Stimulated activated CD8-positive, alpha-beta memory T cell treated with anti-CD3 and anti-CD28 coated beads, Interleukin-12 subunit alpha, Interleukin-12 subunit beta, amount 100 ng/mL, for 1 hour (primary cell): ENCODE measurements at places on chromosomes 3 and 15.
A peak's percentile ranks its signal among the peaks of the same experiment; 100 is the strongest.

GRCh38 chr15:90337256-90337655 is 14.8 kb upstream of the ZNF774 start:
- no peak for DNase-seq

GRCh38 chr3:112638327-112639020 is 2.5 kb downstream of the CCDC80 start:
- no peak for DNase-seq

GRCh38 chr3:48598323-48599076 is 3.4 kb upstream of the COL7A1 start:
- DNase-seq, result no peak

GRCh38 chr15:71874245-71874644 is 63.9 kb downstream of the NR2E3 start:
- no peak for DNase-seq

DNA sequence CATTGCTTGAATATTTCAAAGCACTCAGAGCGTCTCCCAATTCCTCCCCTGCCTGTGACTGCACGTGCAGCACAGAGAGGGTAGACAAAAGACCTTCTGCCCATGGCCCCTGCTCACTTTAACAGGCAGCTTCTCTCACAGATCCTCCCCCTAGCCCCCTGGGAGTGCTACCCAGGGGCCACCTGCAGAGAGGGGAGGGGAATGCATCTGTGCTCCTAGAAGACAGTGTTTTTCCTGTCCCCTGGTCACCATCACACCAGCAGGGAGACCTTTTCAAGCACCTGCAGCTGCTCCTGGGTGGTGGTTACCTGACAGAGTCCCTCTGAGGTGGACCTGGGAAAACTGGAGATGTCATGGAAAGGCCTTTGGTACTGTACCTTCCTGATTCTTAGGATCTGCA is 56.7 kb upstream of the PRR23C start:
- DNase-seq, result no peak

DNA sequence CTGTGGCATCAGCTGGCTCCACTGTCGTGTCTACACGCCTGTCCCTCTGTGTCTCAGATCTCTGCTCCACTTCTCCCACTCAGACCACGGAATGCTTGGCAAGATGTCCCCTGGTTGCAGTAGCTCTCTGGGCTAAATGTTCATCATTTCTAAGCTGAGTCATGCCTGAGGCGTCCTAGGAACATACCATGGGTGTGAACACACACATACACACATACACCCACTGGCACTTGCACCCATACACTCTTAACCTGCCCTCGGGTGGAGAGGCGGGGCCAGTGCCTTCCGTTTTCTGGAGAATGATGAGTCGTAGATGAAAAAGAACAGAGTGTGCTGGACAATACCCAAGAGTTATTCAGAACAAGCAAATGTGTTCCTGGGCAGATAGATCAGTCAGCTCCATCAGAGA is 72.4 kb downstream of the SENP2 start:
- DNase-seq, result no peak

- DNase-seq, result no peak
Observed at GRCh38 chr3:32886296-32886695, 65.1 kb upstream of the CCR4 start.

- DNase-seq, result no peak
Observed at GRCh38 chr3:29281344-29282241, 722 bp downstream of the RBMS3 start.

DNA sequence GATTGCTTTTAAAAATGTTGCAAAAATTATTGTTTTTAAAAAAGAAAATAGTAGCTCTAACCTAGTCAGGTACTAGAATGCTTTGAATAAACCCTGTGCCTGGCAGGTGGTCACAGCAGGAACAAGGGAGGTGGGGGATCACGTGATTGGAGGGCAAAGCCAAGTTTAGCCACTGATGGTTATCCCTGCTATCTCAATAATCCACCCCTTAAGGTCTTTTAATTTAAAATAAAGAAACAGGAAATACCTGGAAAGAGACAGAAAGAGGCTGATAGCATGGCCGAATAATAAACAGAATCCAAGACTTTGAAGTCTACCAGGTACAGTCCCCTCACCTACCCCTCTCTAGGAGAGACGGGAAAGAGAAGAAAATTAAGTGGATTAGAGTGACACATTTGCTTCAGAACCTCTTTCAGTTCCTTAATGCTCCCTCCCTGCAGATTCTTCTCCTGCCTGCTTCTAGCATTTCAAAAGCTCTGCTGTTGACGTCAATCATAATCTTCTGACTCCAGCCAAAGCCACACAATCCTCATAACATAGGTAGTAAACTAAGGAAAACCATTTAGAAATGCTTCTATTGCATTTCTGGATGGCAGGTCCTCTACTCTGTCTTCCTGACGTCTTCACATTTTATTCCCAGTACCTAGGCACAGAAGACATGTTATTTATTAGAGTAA is 303.4 kb upstream of the MME start:
- no peak for DNase-seq

DNA sequence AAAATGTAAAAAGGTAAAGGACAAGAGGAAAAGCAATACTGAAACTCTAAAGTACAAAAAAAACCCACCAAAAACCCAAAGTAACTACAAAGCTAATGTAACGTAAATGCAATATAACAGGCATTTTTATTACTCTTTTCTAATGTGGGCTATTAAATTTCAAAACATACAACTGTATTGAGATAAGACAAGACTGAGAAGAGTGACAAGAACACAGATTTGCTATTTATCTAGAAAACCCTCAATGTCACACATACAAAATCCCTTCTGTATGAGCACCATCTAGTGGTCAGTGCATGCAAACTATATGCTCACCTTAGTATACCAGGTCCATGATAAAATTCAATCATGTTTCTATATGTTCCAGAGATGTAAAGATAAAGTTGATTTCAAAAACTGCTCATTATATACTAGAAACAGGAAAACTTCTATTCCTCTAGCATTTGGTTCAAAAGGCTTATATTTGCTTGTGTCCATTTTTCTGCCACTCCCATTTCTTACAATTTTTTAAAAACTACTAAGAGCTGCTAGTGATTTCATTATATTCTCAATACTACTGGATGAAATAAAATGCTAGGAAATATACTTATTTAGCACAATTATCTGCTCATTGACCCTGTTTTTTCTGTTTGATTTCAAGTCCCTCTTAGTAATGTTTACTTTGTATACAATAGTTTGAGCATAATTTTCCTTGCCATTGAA is 111.4 kb downstream of the DLG1 start:
- peak; percentile 3 for DNase-seq

DNA sequence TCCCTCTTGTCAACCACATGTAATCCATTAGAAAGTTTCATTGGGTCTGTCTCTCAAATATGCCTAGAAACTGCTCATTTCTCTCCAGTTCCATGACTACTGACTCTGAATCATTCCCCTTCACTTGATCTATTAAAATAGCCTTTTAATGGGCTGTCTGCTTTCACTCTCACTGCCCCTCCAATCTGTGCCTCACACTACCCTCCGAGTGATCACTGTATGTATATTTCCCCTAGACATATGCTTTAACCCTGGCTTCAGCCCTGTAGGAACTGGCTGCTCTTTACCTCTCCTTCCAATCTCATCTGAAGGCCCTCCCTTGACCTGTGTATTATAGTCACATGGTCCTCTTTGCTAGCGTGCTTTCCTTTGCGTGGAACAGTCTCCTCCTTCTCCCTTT is 282.8 kb upstream of the ADAMTS9 start:
- DNase-seq, result no peak

DNA sequence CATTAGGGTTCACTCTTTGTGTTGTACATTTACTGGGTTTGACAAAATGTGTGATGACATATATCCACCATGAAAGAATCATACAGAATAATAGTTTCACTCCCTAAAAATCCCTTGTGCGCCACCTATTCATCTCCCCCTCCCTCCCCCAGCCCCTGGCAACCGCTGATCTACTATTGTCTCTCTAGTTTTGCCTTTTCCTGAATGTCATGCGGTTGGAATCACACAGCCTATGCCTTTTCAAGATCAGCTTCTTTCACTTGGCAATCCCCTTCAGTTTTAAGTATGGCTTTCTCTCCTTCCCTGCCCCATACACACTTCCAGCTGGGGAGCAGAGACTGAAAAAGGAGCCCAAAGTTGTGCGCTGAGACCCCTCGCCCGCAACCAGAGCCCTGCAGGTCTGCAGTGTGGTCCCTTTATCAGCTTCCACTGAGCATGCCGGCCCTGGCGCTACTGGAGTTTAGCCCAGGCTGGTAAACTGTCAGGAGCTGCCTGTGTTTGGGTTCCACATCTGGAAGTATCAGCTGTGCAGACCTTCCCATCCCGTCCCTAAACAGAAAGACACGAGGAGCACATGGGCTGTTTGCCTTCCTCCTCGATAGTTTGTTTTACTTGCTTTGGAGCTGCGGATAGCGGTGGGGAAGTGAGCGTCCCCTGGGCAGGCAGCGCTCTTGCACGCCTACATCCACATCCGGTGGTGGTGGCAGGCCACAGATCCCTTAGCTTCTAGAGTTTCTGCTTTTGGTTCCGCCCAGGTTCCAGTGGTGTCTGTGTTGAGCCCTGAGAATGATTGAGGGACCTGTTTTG is 12.3 kb downstream of the BOC start:
- no peak for DNase-seq

DNA sequence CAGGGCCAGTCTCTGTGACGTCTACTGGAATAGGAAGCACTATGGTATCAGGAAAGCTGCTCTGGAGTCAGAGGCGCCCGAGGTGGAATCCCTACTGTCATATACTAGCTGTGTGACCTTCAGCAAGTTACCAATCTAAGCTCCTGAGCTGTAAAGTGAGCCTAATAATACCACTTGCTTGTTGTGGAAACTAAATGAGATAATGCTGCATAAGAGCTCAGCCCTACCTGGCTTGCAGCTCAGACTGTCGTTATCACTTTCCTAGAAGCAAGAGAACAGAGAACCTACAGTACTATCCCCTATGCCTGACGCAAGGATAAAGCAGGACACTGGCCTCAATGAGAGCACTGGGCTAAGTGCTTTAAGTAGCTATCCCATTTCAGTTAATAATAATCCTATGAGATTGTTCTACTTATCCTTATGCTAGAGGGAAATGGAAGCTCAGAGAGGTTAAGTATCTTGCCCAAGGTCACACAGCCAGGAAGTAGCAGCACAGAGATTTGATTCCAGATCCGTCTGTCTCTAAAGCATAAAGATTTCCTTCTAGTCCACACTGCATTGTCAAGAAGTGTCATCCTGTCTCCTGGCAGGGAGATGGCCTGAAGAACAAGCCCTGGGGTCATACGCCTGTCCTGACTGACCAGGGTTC is 195.2 kb downstream of the TLE3 start:
- DNase-seq, result no peak

- DNase-seq, result no peak
Observed at GRCh38 chr3:139522421-139522820, 17.1 kb downstream of the RBP1 start.

DNA sequence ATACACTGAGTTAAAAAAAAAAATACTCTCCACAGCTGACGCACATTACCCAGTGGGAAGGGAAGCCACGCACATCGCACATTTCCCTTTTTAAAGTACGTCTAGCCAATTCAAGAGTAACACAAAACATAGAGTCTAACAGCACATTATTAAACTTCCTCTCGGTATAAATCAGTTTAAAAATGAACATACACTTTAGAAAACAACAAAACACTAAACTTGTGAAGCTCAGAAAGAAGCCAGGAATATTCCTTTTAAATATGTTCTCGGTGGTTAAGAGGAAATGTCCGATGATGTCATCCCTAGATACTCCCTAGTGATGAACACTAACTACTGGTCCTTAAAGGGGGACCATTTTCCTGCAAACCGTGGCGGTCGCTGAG is 721 bp downstream of the MYEF2 start:
- no peak for DNase-seq

DNA sequence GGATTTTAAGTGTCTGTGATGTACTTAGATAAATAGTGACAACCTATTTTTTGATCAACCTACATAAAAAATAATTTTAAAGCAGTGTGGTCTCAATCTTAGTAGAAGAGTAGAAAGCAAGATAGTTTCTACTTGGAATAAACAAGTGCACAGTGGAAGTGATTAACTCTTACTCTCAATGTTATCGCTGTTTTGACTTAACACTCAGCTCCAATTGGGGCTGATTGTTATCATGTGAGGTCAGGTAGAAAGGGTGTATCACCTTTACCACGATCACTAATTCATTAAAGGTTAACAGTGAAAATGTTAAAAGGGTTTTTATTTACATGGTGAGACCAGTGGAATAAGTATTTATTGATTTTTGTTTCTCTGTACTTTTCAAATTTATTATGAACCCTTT is 22.4 kb upstream of the APH1B start:
- DNase-seq, result no peak

DNA sequence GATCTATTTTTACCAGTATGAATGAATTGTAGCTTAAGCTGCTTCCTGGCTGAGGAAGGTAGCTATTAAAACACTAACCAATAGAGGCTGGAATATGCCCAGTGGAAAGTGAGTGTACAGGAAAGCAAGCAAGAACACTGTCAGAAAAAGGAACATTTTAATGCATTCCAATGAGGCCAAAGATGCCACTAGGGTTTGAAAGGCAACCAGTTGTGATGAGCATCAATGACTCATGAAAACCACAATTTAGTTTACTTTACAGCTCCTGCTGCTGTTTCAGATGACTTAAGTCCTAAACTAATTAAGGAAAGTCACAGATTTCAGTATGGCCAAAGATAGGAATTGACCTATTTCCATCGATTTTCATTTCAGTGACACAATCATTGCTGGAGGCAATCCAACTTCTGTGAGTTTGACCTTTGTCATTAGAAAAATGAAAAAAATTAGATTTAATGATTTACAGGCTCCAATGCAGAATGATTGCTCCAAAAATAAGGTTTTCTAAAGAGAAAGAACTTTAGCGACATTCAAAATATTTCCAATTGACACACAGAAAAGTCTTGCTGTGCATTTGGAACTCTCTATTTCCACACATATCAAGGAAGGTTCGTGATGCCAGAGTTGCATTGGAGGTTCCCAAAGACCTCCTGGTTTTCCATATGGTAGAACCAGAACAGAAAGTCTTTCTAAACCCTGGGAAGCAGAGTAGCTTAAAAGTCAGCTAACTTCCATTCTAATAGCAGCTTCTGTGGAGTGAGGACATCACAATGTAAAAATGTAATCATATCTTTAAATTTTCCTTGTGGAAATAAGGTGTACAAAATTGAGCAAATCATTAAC is 103.0 kb downstream of the SUCNR1 start:
- DNase-seq, result no peak

DNA sequence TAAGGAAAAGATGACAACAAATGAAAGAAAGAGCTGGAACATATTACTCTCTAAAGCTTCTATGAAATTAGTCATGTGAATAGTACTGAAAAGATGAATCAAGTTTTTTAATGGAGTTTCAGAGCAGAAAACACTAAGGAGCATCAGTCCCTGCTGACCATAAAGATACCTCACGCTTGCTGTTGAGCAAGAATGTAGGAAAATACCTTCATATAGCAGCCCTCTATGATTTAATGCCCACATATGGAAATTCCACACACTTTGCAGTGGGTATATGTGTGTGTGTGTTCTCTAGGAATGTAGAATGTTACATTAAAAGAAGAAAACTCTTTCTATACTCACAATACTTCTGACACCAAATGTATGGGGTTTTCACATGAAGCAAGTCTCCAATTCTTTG is 355.0 kb downstream of the ERC2 start:
- DNase-seq, result no peak

- DNase-seq, result no peak
Observed at GRCh38 chr15:56778761-56779160, 45.5 kb upstream of the ZNF280D start.

- DNase-seq, result no peak
Observed at GRCh38 chr3:191094057-191094845, 104.8 kb upstream of the OSTN start.

GRCh38 chr15:72809329-72809728 is 25.8 kb upstream of the ADPGK start:
- no peak for DNase-seq
